ENCODE measurements at places on chromosomes 4 and X. TPM values are rescaled to one million over a fixed set of nuclear protein-coding genes. Genes with fewer than 3 reads are reported as not detected.

DNA sequence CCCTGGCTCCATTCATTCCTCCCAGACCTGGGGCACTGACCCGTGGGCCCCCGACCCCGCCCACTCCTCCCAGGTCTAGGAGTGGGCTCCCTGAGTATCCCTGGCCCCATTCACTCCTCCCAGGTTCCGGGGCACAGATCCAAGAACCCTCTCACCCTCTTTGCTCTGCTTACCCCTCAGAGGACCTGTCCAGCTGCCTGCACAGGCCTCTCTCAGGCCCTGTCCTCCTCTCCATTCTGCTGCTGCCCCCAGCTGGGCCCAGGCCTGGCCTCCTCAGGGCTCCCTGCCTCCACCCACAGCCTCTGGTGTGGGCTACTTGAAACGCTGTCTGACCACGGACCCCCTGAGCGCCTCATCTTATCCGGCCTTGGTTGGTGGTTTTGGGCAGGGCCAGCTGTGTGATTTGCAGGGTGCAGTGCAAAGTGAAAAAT, 217.7 kb upstream of the PSAPL1 start:
- DNase-seq, result no peak

GRCh38 chrX:8374041-8374825, 90.4 kb upstream of the VCX3B start:
- no peak for DNase-seq

- DNase-seq, result no peak
Observed at GRCh38 chr4:174023641-174024040, 259.8 kb downstream of the FBXO8 start.

Gene SOWAHB
- total RNA-seq, result 2.9 TPM

Gene VCX3B
- total RNA-seq, result not detected

Gene GRSF1
- 47.3 TPM for total RNA-seq

Measured in frontal cortex (tissue), 4 donors.